ENCODE measurements at places on chromosomes 6 and 20.

GRCh38 chr20:37305079-37305478, 15.6 kb downstream of the MANBAL start:
- no peak for DNase-seq

DNA sequence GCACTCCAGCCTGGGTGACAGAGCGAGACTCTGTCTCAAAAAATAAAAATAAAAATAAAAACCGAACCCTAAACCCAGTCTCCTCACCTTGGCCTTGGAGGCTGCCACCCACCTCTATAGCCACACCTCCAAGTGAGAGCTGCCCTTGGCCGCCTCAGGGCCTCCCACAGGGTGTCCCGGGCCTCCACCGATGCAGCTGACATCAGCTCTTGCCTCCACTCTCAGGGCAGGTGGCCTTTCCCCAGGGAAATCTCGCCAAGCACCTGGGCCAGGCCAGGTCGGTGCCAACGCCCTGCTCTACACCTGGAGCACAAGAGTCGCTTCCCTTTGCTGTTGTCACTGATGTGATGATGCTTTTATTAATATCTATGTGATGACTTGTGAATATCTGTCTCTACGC, 8.9 kb upstream of the MYL9 start:
- no peak for DNase-seq

- DNase-seq, result no peak
These were observed 171.1 kb downstream of the ADAT2 start for GRCh38 chr6:143279385-143279784.

- DNase-seq, result no peak
These were observed 896 bp downstream of the SYS1 start for GRCh38 chr20:45363611-45364492.

- DNase-seq, result no peak
These were observed 46.5 kb downstream of the KIF16B start for GRCh38 chr20:16526433-16527380.
